Muscle of leg (tissue), 16 donors: ENCODE measurements at places on chromosomes 1 and 21. TPM values are rescaled to one million over a fixed set of nuclear protein-coding genes. Genes with fewer than 3 reads are reported as not detected.

GRCh38 chr1:197218857-197219256 is 49.2 kb upstream of the CRB1 start:
- H3K27ac ChIP-seq = no peak overlapping the region
- H3K36me3 ChIP-seq = no peaks in the 10 kb centered on the region
- H3K4me3 ChIP-seq = no peak overlapping the region
- no peaks in the 10 kb centered on the region for H3K4me1 ChIP-seq

GRCh38 chr1:199279067-199279466 is 640.2 kb downstream of the PTPRC start:
- no peak for DNase-seq
- H3K4me3 ChIP-seq = no peak overlapping the region
- H3K27me3 ChIP-seq = no peaks in the 10 kb centered on the region
- H3K4me1 ChIP-seq = peaks cover 2% of the 10 kb centered on the region

DNA sequence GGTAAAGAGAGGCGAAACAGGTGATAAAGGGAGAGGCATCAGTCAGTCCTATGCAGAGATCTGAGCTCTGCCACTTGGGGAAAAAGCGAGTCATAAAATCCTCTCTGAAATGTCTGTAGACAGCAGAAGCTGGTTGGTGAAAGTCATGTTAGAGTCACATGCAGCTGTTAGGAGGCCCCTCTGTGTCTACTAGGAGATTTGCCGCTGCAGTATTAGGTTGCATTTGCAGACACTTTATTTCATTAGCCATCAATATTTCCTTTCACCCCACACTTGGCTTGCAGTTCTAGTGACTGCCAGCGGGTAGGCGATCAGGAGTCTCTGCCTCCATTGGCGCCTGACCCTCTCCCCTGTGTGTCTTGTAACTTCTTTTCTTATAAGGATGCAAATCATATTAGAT is 16.2 kb downstream of the ATP1A4 start:
- H3K4me1 ChIP-seq = peaks cover 21% of the 10 kb centered on the region
- DNase-seq = peak; percentile 51
- no peaks in the 10 kb centered on the region for H3K36me3 ChIP-seq

DNA sequence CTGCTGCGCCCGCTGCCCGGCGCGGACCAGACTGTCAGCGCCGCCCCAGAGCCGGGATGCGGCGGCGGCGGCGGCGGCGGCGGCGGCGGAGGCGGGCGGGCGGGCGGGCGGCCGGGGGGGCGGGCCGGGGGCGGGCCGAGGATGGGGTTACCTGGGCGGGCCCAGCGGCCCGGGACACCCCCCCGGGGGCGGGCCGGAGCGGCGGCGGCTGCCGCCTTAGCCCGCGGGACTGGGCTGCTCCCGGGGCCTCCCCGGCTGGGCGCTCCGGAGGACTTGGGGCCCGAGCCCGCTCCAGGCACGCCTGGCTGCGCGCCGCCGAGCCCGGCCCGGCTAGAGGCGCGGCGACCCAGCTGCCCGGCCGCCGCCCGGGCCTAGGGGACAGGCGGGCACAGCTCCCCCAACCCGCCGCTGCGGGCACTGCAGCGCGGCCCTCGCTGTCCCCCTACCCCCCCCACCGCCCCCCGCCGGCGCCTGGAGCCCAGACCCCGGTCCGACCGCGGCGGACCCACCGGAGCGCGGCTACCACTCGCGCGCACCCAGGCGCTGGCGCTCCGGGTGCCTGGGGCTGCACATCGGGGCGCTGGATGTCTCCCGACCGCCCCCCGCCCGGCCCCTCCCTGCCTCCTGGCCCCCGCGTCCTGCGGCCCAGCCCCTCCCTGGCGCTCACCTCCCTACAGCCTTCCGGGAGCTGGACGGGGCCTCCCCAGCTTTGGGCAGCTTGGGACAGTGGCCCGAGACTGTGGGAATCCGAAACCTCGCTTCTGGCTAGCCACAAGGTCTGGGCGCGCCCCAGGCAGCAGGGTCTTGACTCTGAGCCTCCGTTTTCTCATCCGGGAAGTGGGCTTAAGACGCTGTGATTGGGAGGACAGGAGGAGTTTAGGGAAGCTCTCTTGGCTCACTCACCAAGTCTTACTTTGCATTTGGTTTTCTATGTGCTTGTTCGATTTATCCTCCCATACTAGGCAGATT is at the start of gene WNT4:
WNT4 (minus strand) TSS at position 33 of the 969 bp plus-strand sequence. CDS start 175 bp downstream, outside the sequence.
- peak within 1 kb of the TSS; percentile 24 for H3K4me3 ChIP-seq
- H3K27ac ChIP-seq = no peak within 1 kb of the TSS
- no peaks in the 10 kb centered on the region for H3K36me3 ChIP-seq
- H3K27me3 ChIP-seq = peaks cover 71% of the 10 kb centered on the region

DNA sequence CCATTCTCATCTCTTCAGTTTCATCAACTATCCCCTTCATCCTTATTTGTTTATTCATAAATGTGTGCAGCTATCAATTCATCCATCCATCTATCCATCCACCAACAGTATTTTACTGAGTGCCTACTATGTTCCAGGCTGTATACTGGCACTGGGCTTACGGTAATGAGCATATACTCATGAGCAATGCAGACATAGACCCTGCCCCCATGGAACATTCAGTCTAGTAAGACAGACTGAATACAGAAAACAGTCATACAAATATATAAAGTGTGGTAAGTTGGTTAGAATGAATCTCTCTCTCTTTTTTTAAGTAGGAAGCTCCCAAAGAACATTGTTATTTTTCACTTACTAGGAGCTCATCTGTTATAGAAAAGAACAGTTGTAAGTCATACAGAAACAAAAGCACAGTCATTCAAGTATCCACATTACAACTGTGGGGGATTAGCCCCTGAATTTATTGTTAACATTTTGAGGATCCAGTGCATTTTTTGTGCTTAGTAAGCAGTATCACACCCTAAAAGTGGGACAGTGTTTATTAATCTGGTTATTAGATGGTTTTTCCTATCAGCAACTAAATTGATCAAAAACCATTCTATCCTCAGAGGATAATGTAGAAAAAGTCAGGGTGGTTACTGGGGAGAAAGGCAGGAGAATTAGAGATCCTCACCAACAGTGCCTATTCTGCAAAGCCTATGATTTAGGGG is 3.6 kb downstream of the SLC16A4 start:
- H3K27ac ChIP-seq = no peak overlapping the region
- H3K4me1 ChIP-seq = peaks cover 8% of the 10 kb centered on the region
- no peak overlapping the region for H3K4me3 ChIP-seq
- H3K27me3 ChIP-seq = no peaks in the 10 kb centered on the region
- DNase-seq = no peak
- peaks cover 6% of the 10 kb centered on the region for H3K36me3 ChIP-seq

GRCh38 chr21:15210235-15210678 is 145.5 kb upstream of the NRIP1 start:
- H3K27ac ChIP-seq = no peak overlapping the region
- H3K4me3 ChIP-seq = no peak overlapping the region

DNA sequence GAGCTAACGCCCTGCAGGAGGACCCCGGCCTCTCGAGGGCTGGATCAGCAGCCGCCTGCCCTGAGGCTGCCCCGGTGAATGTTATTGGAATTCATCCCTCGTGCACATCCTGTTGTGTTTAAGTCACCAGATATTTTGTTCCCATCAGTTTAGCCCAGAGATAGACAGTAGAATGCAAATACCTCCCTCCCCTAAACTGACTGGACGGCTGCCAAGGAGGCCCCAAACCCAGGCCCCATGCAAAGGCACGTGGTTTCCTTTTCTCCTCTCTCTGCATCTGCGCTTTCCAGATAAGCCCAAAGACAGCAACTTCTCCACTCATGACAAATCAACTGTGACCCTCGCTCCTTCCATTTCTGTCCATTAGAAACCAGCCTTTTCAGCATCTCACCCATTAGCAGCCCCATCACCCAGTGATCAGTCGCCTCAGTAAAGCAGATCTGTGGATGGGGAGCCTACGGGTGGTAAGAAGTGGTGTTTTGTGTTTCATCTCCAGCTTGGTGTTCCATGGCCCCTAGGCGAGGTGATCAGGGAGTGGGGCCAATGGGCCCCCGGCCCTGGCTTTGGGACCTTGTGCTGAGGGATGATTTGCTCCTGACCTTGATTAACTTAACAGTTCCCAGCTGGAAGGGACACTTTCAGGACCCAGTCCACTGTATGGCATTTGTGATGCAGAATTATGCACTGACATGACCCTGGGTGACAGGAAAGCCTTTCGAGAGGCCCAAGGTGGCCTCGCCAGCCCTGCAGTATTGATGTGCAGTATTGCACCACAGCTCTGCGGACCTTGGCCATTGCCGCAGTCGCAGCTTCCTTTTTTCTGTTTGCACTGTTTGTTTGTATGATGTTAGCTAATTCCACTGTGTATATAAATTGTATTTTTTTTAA is 5.2 kb downstream of the NPPA start:
- peak; percentile 77 for DNase-seq
- peaks cover 14% of the 10 kb centered on the region for H3K4me1 ChIP-seq
- H3K27ac ChIP-seq = no peak overlapping the region
- no peaks in the 10 kb centered on the region for H3K27me3 ChIP-seq
- peaks cover 76% of the 10 kb centered on the region for H3K36me3 ChIP-seq

- H3K27me3 ChIP-seq = no peaks in the 10 kb centered on the region
- peaks cover 2% of the 10 kb centered on the region for H3K36me3 ChIP-seq
- DNase-seq = no peak
- no peak overlapping the region for H3K27ac ChIP-seq
- no peaks in the 10 kb centered on the region for H3K4me1 ChIP-seq
These were observed 20.6 kb downstream of the NIBAN1 start for GRCh38 chr1:184953600-184954219.

DNA sequence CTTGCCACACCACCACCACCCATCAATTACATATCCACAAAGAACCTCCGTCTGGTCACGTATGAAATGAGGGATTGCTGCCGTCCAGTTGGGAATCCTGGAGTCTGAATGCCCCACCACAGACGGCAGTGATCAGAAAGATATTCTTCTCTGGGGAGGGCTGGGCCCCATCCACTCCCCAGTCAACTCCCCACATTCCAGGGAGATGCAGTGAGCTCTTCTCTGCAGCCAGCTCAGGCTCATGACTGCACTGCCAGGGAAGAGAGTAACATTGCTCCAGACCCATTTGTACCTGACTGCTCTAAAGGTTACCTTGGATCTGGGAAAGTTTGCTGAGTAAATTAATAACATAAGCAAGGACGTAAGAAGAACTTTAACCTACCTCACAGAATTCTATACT is 18.3 kb downstream of the DEGS1 start:
- no peak overlapping the region for H3K27ac ChIP-seq
- DNase-seq = no peak
- H3K4me3 ChIP-seq = no peak overlapping the region
- peaks cover 9% of the 10 kb centered on the region for H3K4me1 ChIP-seq
- H3K27me3 ChIP-seq = no peaks in the 10 kb centered on the region

SPRR2B gene
- not detected for total RNA-seq

UTP11 gene
- 89.6 TPM for total RNA-seq

RPE65 gene
- 0.04 TPM for total RNA-seq

PRKCZ gene
- 6.0 TPM for total RNA-seq

PTGER3 gene
- 1.4 TPM for total RNA-seq

DCAF8 gene
- 70.5 TPM for total RNA-seq

C1QC gene
- total RNA-seq = 19.1 TPM
